ENCODE measurements at places on chromosomes 4 and X.

DNA sequence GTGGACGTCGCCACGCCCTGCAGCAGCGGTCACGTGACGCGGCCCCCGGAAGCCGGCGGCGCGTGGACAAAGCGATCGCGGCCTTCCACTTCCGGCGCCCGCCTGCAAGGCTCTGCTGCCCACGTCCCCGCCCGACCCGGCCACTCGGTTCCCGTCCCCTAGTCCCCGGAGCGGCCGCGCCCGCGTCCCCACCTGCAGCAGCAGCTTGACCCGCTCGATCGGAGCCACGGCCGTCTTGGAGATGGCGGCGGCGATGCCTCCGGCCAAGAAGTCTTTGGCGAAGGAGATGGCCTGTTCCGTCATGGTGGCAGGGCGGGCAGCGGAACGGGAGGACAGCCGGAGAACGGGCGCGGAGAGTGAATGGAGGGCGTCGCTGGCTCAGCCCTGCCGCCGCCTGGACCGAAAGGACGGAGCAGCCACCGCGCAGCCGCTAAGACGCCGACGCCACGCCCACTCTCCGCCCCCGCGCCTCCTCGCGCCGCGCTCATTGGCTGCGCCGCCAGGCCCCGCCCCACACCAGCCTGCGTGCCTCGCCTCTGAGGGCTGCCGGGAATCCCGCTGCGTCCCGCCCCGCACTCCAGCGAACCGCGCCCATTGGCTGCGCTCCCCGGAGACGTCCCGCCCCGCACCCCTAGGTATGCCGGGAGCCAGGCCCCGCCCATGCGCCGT is at the start of gene SLC25A6:
Gene SLC25A6 (minus strand): TSS at position 407 of the 669 bp plus-strand sequence. CDS start 104 bp downstream, at position 303.
- DNase-seq = no peak

- DNase-seq = no peak
These were observed 712.9 kb upstream of the LCORL start for GRCh38 chr4:18734405-18734804.

- no peak for DNase-seq
These were observed 38.1 kb upstream of the STIM2 start for GRCh38 chr4:26822546-26822945.

GRCh38 chr4:101315786-101316185 is 31.5 kb downstream of the PPP3CA start:
- DNase-seq = no peak

DNA sequence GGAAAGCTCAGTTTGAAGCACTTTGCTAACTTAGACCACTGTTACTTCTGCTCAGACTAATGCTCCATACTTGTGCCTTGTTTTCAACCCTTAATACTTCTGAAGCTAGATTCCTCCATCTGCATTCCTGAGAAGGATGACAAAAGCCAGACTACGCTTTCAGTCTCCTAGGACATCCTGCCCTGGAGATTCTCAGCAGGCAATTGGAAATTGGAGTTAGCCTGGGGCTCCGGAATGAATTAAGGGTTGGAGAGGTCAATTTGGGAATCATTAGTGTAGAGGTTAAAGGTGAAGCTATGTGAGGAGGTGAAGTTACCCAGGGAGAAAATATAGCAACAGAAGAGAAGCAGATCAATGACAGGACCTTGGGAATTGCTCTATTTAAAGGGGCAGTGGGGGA is 215.9 kb upstream of the MBNL3 start:
- no peak for DNase-seq

DNA sequence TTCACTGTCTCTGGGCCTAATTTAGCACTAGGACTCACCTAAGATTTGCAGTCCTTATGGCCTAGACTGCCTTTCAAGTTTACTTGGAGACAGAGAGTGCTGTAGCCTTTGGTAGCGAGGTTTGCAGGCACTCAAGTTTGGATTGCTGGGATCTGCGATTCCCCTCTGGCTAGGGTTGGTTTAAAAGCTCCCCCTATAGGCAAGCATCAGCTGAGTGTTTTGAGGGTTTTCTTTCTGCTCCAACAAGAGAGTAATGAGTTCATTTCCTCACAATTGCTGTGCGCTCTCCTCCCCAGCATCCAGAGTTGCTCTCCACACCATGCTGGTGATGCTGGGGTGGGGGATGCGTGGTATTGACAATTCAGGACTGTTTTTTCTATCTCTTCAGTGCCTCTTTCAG is 206.9 kb downstream of the GLUD2 start:
- DNase-seq = no peak

DNA sequence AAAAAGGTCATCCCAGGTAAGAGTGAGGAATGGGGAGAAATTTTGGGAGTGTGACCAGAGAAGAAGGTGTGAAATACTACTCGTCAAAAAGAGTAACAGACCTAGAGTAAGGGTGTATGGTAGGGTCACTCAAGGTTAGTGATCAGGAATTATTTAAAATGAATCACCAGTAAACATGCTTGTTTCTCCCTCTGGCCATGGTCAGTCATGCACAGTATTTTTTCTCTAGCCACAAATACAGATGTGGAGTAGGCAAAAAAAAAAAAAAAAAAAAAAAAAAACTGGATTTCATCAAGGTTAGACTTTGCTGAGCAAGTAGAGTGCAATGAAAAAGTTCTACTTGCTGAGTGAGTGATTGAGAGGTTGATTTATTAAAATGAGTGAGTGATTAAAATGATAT is 34.2 kb upstream of the SLIT2 start:
- no peak for DNase-seq

DNA sequence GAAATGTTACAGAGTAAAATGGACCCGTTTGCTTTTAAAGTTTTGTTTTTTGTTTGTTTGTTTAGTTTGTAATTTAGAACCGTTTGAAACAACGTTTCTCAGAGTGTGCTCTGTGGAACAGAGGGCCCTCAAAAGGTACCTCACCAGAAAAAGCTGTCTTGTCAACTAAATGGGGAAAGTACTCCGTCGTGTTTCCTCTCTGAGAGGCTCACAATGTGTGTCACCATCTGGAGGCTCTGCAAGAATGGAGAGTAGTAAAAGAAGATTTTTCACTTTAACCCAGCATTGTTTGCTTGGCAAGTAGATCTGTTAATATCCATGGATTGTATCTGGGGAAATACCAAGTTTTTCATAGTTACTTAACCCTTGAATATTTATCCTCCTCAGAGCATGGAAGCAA is 1.5 kb upstream of the ENPEP start:
- no peak for DNase-seq

GRCh38 chr4:154566639-154567204 is 3.9 kb downstream of the FGB start:
- no peak for DNase-seq

DNA sequence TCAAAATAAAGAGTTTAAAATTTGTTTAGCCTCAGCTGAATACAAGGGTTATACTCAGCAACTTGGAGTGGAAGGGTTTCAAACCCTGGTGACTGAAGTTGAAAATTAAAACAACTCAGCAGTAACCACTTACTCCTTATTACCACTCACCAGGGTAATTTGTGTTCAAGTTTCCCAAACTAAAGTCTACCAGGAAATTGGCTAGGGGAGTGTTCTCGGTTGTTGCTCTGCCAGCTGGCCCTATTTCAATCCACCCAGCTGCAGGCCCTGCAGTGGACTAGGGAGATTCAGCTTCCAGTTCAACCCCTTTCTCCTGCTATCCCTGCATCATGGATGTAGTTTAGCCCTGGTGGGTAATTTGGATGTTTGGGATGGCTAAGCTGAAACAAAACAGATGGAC is 37.8 kb upstream of the EXOC1L start:
- DNase-seq = no peak

- no peak for DNase-seq
These were observed 253.8 kb upstream of the DMD start for GRCh38 chrX:33465137-33465536.

GRCh38 chr4:74621616-74622015 is 172.7 kb downstream of the BTC start:
- no peak for DNase-seq

GRCh38 chrX:110954428-110955100 is 141.4 kb upstream of the PAK3 start:
- no peak for DNase-seq

GRCh38 chrX:116417214-116417613 is 19.2 kb upstream of the SLC6A14 start:
- DNase-seq = no peak

DNA sequence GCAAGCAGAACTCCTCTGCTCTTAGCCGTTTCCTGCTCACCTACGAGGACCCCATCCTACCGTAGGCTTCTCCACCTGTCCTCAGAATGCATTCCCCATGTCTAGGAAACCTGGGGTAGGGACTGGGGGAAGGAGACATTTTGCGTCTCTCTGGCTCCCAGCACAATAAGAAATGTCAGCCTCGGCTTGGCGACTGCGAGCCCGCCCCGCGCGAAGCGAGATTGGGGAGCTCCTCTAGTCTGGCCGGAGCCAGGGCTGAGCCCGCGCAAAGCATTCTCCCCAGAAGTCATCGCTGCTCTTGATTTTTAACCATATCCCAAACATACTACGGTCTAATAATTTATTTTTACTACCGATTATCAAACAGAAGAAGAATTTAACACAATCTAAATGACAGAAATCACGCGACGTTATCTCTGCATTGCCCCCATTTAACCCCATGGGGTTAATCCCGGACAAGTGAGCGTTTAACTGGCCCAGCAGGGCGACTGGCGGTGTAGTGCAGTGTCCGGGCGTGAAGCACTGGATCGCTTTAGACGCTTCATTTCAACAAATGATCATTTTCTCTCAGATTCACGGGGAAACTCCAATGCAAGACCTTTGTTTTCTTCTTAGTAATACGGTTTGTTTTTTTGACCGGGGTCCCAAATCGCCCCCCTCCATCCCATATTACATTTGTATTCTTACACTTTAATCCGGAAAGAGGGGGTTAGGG is 8.0 kb upstream of the PITX2 start:
- DNase-seq = no peak

DNA sequence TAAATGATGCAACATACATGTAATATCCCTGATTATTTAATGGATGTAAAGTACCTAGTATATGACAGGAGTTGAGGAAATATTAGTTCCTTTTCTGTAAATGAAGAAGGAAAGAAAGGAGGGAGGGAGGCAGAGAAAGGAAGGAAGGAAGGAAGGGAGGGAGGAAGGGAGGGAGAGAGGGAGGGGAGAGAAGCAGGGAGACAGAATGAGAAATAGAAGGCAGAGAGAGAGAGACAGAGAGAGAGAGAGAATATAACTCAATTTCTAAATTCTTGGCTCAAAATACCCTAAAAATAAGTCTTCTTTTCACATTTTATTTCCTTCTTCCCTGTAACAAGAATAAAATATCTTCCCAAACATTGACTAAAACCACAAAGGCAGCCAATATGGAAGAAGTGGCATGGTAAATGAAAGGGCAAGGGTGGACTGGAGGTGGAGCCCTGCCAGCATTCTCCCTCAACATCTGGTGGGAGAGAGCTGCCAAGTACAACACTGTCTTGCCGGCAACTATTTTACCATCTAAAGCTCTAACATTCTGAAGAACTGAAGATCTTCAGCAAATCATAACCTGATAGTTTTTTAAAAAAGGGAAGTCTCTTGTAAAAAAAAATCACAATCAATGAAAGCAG is 245.1 kb downstream of the PPP3CA start:
- DNase-seq = no peak

DNA sequence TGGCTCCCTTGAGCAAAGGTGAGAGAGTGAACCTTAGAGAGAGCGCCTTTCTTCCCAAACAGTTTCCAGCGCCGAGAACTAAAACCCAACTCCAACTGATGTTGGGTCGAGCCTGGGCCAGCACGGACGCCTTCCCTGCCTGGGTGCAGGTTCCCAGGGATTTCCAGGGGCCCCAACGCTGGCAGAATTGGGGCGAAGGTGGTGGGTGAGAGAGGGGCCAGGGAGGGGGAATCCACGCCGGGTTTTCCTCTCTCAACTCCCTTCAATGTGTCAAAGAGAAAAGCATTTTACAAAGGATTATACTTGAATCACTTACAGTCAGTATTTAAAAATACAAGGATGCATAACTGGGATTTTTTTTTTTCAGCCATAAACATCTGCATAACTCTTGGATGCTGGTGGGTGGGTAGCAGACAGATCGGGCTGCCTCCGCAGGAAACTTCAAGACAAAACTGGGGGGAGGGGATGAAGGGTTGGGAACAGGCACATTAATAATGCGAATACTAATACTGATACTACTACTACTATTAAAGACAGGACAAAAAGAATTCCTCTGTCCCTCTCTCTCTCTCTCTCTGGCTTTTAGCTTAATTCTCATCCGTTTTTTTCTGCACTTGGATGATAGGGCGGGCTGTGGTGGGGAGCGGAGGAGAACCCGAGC is 1.3 kb upstream of the ARX start:
- no peak for DNase-seq

DNA sequence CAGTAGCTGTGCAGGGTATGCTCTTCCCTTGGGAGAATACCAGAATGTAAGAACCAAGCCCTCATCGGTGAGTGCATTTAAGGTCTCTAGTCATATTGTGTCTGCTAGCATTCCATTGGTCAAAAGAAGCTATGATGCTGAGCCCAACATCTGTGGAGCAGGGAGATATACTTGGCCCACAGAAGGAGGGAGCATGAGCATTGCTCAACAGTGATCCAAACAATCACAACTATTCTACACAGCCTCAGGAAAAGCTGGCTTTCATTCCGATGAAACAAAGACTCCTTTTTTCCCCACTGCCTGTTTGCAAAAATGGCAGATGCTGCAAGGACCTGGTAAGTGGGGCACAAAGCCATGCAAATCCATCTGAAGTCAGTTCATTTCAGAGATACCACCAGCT is 80.6 kb upstream of the DHX15 start:
- DNase-seq = no peak

DNA sequence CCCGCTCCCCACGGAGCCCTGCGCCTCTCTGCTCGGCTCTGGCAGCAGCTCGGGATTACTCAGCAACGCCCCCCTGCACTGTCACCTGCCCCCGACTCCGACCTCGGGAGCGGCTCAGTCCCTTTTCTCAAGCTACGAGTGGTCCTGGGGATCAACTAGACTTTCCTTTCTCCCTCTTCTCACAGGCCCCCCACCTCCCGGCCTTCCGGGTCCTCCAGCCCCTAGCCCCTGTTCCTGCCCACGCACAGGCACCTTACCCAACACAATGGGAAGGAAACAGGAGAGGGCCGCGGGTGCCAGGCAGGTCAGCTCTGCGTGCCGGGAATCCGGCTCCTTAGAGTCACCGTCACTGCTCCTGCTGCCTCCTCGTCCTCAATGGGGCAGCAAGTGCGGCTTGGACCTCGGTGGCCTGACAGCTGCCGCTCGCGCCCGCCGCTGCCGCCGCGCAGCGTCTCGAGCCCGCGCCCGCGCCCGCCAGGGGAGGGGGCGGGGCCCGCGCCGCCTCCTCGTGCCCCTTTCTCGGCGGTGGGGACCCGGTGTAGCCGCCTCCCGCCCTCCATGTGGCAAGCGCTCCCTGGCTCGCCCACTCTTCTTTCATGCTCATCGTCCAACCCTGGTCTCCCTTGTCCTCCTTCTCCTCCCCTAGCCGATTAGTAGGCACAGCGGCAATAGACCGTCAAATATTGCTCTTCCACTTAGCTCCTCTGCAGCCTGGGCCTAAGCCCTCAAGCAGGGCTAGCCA is at the start of gene RAB9B:
Gene RAB9B (minus strand): TSS at position 455 of the 742 bp plus-strand sequence. CDS start 6,473 bp downstream, outside the sequence.
- DNase-seq = peak; percentile 18

DNA sequence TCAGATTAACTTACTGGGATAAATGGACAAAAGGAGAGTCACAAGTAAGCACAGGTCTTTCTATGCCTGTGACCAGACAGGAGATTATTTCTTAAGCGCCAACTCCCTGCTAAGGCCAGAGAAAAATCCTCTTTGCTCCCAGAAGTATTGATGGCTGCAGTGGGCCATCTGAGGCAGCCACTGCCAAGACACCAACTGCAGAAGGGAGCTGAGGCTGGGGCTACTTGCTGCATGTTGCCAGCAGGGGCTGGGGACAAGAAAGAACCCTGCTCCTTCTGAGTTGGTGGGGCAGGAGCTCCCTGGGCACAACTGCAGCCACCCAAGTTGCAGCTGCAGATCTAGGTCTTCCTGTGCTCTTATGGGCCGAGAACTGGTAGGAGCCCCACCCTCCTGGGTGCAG is 1075.3 kb downstream of the PCDH18 start:
- no peak for DNase-seq
